Caki2 (cell line): ENCODE measurements at places on chromosomes 2 and 18.

DNA sequence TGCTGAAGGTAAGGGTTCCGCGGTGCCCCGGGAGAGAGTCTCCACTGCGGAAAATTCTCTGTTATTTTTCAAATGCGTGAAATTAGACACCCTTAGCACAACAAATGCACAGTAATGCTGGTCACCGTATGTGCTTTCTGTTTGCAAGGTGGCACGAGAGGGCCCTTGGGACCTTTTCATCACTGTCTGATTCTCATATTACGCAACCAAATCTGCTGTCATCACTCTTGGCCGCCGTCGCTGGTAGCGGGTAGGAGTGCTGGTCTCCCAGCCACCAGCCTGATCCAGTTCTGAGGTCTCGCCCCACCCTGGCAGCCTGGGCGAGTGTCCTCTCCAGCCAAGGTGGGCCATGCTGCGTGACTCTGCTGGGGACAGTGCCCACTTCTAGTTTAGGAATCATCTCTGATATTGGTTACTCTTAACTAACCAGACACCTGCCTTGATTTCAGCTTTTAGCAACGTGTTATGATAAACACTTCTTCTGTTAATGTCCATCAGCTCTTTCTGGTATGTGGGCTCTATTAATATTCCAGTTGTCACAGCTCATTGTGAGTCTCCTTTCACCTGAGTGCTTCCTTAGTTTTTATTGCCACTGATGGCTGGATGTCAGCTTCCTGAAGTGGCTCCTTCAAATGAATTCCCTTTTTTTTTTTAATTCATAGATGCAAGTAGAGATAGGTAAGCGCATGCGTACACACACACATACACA, 199.4 kb downstream of the GBX2 start:
- no peak for DNase-seq

DNA sequence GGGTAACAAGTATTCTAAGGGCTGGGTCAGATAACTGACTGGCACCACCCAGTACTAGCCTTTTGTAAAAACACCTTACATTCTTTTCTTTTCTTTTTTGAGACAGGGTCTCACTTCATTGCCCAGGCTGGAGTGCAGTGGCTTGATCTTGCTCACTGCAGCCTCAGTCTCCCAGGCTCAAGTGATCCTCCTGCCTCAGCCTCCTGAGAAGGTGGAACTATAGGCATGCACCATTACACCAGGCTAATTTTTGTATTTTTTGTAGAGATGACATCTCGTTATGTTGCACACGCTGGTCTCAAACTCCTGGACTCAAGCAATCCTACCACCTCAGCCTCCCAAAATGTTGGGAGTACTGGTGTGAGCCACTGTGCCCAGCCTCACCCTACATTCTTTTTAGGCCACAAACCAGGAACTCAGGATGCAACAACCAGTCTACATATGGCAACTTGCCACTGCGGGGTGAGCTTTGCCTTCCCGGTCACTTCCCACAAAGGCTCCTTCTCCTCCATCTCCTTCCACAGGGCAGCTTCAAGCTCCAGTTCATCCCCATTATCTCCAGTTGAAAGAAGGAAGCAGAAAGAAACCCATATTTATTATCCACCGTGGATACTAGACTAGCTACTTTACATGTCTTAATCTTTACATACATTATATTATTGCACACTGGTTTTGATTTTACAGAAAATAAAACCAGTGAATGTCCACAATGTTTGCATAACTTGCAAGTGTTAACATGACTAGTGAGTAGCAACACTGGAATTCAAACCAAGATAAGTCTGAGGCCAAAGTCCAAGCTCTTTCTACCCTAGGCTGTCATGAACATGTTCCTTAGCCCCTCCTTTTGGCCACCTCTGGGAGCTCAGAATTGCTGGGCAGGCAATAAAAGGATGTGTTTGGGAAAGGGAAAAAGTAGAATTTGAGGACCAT, 23.7 kb upstream of the AP1S3 start:
- peak; percentile 86 for DNase-seq

- DNase-seq, result no peak
Measured at GRCh38 chr2:85547089-85547858, 8.3 kb downstream of the MAT2A start.

GRCh38 chr2:10303181-10303693, 533 bp downstream of the HPCAL1 start:
- DNase-seq, result peak; percentile 38

- DNase-seq, result no peak
Measured at GRCh38 chr18:41928581-41928980, 26.5 kb upstream of the PIK3C3 start.

- peak; percentile 84 for DNase-seq
Measured at GRCh38 chr2:37585982-37586621, 85.3 kb downstream of the CDC42EP3 start.

- DNase-seq, result peak; percentile 44
Measured at GRCh38 chr2:234091432-234091879, 41.0 kb downstream of the SPP2 start.

DNA sequence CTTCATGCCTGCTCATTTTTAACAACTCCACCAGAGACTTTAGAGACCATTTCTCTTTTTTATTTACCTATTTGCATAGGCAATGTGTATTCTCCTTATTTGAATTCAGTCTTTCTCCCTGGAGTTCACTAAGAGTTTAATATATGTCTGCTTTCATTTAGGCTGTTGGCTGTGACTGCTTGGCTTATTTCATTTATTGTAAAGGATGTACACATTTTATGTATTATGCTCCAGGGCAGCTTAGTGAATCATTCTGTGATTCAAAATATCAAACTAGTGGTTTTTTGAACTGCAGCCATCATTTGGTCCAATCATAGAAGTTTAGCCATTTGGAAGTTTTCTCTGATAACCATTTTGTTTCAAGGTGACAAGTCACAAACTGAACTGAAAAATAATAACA, 229.6 kb downstream of the LPIN1 start:
- DNase-seq, result no peak

DNA sequence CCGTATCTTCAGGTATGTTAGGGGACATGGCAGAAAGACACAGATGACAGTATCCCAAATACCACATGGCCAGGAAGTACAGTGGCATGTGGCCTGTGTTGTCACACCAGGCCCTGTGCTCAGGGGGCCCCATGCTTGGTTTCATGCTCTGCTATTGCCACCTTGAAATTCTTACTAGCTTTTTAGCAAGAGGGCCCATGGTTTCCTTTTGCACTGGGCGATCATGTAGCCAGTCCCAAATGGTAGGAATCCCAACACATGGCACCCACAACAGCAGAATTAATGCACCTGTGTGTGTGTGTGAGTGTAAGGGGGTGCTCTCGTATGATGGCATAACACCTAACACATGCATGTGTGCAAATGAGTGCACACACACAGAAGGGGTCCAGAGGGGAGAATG, 39.2 kb downstream of the MYO7B start:
- no peak for DNase-seq

DNA sequence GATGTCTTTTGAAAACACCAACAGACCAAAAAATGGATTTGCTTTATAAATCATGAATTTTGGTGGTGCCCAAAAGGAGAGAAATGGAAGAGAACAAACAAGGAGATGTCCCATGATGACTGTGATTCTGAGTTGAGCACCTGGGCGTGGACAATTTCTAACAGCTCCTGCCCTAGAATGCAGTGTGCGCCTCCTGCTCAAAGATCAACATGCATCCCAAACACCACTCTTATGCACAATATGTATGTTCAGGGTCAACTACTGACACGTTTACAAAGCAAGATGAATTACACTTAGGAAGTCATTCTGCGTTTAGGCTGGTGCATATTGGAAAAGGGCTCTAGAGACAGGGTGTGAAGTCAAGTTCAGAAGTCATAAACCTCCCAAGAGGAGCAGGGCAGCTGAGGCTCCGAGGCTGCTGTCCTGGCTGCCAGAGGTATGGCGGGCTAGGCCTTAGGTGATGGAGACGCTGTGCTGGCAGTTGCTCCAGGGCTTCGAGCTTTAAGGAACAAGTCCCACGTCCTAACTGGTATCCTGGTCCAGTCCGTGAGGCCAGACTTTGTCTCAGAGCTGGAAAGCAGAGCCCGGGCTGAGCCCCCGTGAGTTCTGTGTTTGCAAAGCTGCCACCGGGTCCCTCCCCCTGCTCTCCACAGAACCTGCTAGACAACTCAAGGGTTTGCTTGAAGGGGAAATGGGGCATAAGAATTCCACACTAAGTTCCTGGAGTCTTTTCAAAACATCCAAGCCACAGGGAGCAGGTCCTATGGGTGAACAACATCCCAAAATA, 74.0 kb downstream of the ZNF516 start:
- no peak for DNase-seq

- peak; percentile 39 for DNase-seq
Measured at GRCh38 chr2:219286436-219287115, 7.4 kb downstream of the DNAJB2 start.

DNA sequence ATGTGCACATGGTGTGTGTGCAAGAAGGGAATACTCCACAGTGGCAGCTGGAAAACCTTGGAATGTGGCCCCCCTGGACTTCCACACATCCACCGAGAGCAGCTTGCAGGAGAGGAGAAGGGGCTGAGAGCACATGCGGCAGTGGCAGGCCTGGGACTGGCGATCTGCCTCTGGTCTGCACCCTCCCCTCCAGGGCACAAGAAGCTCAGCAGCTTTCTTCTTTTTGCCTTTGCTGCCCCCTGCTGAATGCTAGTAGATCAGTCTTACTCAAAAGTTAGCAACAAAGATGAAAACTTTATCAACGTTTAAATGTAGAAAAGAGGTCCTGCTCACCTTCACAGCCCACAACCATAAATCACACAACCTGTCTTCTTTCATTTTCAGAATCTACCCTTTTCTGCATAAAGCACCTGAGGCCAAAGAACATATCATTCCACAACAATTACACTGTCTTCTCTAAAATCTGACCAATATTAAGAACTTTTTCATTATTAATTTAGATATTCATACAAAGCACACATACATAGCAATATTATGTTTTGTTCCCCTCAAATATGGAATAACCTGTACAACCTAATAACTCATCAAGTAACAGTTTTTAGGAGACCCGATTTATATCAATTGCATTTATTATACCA, 34.6 kb downstream of the TGFBRAP1 start:
- peak; percentile 71 for DNase-seq

GRCh38 chr2:60530660-60531281, 22.7 kb downstream of the BCL11A start:
- DNase-seq, result peak; percentile 50
